ENCODE measurements at places on chromosomes 3 and 15.

DNA sequence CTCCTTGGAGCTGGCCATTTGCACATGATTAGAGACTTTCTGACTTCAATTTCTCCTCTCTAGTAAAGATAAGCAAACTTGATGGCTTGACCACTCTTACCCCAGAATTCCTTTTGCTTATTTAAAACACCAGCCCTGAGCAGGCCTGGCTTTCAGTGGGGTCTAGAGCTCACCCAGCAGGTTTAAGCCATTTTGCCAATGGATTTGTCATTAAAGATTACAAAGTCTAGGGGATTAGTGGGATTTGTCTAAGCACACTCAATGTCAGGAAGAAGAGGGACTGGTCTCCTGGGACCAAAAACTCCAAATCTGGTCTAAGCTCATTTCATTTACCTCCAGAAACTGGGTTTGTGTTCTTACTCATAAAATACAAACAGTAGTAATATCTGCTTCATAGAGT, 57.3 kb upstream of the SNTN start:
- no peak for DNase-seq

GRCh38 chr3:36681867-36682266, 82.5 kb downstream of the DCLK3 start:
- no peak for DNase-seq

- DNase-seq, result no peak
Measured at GRCh38 chr15:43552256-43552655, 34.8 kb downstream of the MAP1A start.

DNA sequence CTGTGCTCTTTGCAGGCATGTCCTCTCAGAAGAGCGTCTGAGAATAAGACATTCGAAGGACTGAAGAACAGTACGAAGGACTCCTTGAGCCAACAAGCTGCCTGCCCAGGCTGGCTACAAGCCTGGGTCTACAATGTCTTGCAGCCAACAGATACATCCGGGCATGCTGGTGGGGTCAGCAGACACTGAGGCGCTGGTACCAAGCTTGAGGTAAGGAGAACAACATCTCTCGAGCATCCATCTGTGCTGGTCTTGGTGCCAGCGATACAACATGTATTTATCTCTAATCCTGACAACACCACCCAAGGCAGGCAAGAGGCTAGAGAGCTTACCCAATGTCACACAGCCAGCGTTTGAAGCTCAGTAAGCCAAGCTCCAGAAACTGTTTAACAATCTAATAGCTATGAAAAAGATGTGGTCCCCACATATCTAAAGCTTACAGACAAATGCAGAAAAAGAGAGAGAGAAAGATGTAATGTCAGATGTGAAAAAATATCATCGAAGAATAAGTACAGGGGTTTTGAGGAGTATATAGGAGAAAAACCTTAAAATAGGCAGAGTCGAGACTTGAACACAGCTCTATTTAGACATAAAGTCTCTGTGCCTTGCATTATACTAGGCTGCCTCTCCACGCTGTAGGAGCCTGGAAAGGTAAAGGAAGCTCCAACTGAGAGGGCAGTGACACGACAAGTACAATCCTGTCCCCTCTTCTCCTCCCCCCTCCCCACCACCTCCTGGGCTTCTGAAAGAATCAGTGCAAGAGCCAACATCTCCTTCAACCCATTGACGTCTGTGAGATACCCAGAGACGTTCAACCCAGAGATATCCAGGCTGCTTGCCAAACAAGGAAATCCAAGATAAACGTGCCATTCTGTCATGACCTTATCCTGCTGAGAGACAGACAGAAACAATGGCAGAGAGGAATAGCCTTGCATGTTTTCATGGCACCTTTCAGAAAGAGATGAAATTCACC, 39.4 kb downstream of the WWTR1 start:
- no peak for DNase-seq

DNA sequence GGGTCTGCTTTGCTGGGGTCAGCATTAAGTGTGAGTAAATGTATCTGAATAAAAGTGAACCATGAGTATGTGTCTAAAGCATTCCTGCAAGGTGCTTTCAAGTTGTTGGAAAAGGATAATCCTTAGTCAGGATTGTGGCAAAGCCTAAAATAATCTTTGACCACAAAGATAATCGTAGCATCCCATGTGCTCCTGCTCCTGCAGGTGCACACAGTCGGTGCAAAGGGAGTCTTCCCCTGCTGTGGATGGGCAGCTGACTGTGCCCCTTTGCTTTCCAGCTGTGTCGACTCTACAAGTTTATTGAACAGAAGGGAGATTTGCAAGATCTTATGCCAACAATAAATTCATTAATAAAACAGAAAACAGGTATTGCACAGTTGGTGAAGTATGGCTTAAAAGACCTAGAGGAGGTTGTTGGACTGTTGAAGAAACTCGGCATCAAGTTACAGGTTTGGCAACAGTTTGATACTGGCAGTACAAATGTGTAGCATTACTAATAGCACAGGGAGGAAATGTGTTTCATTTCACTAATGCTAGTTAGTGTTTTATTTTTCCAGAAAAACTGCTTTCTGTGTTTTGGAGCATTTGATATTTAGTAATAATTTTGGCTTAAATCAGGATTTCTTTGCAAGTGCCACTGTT, 22.6 kb downstream of the SRP14 start:
- no peak for DNase-seq

DNA sequence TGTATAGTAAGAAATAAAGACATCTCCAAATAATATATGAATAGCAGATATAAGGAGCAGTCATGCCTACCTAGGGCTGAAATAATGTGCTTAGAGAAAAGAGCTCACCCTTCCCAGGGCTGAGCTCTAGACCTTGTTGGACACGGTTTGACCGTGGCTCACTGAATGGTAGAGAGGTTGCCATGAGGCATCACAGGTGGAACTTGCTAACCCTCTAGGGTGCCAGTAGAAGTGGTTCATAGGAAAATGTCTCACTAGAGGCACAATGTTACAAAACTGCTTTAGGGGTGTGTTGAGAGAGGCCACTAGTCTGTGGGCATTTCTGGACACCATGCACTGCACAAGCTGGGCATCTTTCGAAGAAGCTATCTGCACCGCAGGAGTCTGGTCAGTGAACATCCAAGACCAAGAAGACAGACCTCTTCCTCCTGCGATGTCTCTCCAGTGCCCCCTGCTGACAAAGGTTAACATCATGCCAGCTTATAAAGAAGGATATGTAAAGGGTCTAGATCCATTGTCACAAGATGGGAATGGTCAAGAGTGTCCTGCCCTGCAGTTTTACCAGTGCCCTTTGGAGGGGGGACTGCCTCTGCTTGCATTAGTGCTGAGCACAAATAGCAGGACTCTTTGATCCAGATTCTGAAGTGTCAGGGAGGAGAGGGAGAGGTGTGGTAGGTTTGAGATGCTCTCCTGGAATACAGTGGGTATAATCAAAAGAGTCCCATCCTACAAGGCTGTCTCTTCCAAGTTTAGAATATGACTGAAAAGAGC, 266.8 kb downstream of the ZNF385D start:
- peak; percentile 55 for DNase-seq

DNA sequence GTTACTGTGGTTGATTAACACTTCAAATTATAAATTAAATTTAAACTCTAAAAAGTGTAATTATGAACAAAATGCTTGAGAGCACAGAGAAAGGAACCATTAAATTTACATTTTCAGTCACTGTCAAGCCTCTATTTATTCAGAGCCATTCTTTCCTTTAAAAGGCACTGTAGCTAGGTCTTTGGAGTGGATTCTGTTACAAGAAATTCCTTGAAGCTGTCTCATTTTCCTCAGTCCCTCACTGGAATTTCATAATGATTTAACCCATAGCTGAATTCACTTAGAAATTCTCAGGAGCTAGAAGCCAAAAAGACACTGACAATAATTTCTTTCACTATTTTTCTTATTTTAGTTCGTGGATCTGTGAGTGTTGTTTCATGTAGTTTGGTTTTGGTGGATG, 81.2 kb upstream of the TCF12 start:
- no peak for DNase-seq

- DNase-seq, result no peak
Measured at GRCh38 chr3:89740080-89740880, 632.9 kb downstream of the EPHA3 start.

DNA sequence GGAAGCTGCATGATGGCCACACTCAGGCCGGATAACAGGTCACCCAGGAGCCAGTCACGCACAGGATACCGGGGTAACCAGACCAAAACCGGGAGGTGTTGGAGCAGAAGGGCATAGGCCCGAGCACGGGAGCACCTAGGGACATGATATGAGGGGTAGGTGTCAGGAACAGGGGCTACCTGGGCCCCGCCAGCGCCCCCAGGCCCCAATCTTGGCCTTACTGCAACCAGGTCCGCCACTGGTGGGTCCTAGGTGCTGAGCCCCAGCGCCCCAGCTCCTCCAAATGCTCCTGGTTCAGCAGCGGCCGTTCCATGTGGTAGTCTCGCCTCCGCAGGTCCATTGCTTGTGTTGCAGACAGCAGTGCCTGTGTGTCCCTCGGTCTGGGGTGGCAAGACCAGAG, 2.0 kb downstream of the SLC26A6 start:
- no peak for DNase-seq

DNA sequence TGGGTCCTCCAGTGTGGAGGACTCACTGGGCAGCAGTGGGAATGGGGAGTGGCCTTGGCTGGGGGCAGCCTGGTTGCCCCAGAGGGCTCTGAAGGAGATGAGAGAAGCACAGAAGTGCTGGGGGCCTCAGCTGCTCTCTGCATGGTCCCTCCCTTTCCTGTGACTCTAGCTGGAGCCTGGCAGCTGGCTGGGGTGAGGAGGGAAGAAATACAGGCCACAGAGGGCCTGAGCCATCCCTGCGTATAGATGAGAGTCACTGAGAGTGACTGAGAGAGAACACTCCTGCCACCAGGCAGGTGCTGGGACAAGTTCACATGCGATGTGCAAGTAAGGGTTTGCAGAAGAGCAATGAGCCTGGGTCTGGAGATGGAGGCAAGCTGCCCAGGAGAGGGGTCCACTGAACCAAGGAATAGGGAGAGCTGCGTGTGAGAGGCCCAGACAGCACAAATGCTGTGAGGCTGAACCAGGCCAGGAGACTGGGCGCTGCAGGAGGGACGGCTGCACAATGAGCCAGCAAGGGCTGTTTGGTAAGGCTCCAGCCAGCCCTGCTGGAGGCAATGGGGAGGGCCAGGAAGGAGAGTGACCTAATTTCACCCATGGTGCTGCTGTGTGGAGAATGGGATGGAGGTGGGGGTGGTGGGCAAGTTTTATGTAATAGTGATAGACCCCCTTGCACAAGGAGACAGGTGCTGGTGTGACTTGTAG, 87.2 kb downstream of the CLSTN2 start:
- peak; percentile 23 for DNase-seq

- no peak for DNase-seq
Measured at GRCh38 chr15:69390575-69390974, 23.6 kb upstream of the KIF23 start.

- no peak for DNase-seq
Measured at GRCh38 chr3:4053975-4054374, 249.2 kb upstream of the SETMAR start.

- no peak for DNase-seq
Measured at GRCh38 chr3:134371542-134372324, 2.5 kb downstream of the AMOTL2 start.

GRCh38 chr3:81293156-81293555, 468.3 kb downstream of the GBE1 start:
- DNase-seq, result no peak

- no peak for DNase-seq
Measured at GRCh38 chr3:168470380-168470779, 374.7 kb upstream of the GOLIM4 start.

- DNase-seq, result no peak
Measured at GRCh38 chr15:38463893-38464292, 10.0 kb downstream of the FAM98B start.

- peak; percentile 60 for DNase-seq
Measured at GRCh38 chr15:79329171-79329611, 18.3 kb downstream of the TMED3 start.

DNA sequence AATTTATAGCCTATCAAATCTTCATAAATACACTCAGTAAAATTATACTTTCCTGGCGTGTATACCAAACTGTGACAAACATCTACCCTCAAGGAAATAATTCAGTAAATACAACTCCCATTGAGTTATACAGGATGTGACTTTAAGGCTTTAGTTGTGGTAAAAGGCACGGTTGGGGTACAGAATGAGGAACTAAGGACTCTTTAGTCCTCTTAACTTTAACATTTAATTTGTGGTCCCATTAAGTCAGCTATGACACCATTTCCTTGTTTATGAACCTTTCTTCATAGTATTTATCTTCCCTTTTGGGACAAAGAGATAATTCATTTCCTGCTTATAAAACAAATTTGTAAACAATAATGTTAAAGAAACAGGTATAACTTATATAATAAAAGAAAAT, 30.2 kb downstream of the IFT80 start:
- DNase-seq, result no peak

DNA sequence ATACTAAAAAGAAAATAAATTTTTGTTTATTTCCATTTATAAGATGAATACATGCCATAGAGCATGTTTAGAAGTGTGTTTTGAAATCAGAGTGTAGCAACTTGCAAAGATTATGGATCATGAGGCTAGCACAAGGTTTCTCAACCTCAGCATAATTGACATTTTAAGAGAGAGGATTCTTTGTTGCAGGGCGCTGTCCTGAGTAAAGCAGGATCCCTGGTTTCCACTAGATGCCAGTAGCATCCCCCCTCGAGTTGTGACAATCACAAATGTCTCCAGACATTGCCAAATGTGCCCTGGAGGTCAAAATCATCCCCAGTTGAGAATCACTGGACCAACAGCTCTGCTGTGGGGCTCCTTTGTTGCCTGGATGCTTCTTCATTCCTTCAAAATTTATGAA, 128.5 kb upstream of the RBMS3 start:
- no peak for DNase-seq

- no peak for DNase-seq
Measured at GRCh38 chr3:30184091-30184810, 422.1 kb upstream of the TGFBR2 start.

GRCh38 chr15:50108461-50108860, 10.6 kb downstream of the ATP8B4 start:
- no peak for DNase-seq

DNA sequence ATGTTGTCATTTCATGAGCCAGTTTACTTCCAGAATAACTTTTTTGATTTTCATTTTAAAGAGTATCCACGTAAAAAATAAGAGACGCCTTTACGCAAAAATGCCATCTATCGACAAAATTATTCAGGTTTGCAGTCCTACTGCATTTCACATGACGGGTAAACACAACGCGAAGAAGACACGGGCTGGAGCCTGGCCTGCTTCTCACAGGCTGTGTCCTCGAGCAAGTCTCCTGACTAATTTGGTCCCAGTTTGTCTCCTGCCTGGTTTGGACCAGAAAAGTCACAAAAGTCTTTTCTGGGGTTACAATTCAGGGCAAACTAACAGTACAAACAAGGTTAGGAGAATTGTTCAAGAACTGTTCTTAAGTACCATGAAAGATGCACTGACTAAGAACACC, 51.7 kb downstream of the CHSY1 start:
- no peak for DNase-seq

- DNase-seq, result no peak
Measured at GRCh38 chr3:130816561-130817445, 70.2 kb upstream of the PIK3R4 start.
